ENCODE measurements at places on chromosomes 11 and 22.
A peak's percentile ranks its signal among the peaks of the same experiment; 100 is the strongest.

DNA sequence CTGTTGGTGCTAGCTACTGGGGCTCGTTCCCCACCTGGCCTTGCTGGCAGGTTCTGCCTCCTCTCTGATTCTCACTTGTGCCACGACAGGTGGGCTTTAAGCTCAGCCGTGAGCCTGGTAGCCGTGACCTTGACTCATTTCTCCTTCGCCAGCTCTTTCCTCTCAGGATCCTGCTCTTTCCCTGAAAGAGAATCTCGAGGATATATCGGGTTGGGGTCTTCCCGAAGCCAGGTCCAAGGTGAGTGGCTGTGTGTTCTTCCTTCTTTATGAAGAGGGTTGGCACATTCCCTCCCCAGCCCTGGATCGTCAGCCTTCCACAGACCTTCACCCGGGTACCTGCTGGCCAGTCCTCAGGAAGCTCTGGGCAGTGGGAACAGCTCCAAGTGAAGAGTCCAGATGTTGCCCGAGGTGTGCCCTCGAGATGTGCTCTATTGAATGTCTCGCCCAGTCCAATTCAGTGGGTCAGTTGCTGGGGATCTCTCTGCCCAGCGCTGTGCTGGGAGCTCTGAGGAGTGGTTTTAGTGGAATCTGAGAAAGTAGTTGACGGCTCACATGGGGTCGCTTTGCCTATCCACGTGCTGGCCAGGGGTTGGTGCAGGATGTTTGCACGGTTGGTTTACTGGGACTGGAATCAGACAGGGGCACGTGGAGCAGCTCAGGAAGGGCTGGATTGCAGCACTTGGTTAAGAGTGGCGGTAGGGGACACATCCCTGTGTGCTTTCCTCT lies 1.4 kb downstream of the ZNF74 start:
- DNase-seq, result no peak

GRCh38 chr11:35340071-35340470 lies 79.3 kb downstream of the SLC1A2 start:
- no peak for DNase-seq

GRCh38 chr11:78851878-78852586 lies 277.4 kb upstream of the NARS2 start:
- no peak for DNase-seq

GRCh38 chr11:129368889-129369672 lies 6.6 kb upstream of the BARX2 start:
- no peak for DNase-seq

- DNase-seq, result no peak
Observed at GRCh38 chr11:34909415-34909814, 6.8 kb downstream of the APIP start.

GRCh38 chr11:5284637-5285036 lies 14.9 kb upstream of the HBE1 start:
- no peak for DNase-seq

- DNase-seq, result peak; percentile 92
Observed at GRCh38 chr11:96001037-96001436, 77.1 kb upstream of the MTMR2 start.

DNA sequence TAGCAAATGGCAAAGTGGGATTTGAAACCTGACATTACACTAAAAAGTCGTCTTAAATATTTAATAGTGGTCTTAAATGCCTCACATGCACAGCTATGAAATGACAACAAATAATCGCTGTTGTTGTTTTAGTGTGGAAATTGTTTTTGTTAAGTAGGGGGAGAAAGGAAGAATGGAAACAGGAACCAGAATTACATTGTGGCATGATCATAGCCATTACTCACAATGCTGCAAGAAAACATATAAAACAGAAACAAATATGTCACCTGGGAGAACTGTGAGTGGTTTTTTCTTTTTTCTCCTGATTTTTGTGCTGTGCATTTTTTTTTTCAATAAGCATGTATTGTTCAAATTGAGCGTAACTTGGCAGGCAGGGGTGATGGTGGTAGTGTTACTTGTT lies 22.9 kb downstream of the FAM76B start:
- DNase-seq, result no peak

- DNase-seq, result no peak
Observed at GRCh38 chr22:43088627-43088983, 586 bp downstream of the TTLL1 start.

DNA sequence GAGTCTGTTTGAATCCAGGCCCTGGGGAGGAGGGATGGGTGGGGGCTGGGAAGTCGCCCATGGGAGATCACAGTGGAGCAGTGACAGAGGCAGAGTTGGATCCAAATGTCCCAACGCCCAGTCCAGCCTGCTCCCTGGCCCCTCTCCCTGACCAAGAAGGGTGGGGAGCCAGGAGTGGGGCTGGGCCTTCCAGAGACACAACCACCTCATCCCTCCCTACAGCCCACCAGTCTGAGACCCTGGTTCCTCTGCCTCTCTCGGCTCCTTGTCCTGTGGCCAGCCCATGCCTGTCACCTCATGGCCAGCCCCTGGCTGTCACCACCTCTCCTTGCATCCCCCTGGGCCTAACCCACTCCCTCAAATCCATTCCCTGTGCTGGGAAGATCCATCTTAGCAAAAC lies 71.2 kb upstream of the PRR5 start:
- DNase-seq, result no peak

DNA sequence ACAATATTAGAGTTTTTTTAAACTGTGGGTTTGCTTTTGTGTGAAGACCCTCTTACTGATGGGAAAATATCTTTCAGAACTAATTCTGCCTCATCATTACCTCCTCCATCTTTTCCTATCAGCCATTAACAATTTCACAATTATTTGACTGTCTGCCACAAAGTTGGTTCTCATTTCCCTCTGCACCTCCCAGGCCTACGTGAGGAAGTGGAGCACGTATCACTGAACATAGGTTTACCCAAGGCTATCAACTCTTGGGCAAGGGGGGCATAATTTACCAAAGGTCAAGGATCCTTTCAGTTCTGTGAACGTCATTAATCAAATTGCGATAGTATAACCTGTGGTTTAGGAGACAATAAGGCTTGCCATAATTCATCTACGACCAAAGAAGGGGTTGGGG lies 60.0 kb downstream of the LIF start:
- no peak for DNase-seq

DNA sequence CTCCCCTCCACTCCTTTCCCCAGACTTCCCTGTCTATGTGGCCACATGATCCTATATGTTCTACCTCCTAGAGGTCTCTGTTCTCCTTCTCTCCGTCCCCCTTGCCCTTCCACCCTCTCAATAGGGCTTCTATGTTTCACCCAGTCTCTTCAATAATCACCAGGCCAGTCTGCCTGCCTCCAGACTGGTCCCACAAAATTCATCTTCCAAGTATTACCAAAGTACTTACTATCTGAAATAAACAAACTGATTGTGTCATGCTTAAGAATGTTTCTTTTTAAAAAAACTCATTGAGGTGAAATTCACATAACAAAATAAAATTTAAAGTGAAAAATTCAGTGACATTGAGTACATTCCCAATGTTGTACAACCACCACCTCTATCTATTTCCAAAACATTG lies 44.2 kb downstream of the MTNR1B start:
- no peak for DNase-seq

DNA sequence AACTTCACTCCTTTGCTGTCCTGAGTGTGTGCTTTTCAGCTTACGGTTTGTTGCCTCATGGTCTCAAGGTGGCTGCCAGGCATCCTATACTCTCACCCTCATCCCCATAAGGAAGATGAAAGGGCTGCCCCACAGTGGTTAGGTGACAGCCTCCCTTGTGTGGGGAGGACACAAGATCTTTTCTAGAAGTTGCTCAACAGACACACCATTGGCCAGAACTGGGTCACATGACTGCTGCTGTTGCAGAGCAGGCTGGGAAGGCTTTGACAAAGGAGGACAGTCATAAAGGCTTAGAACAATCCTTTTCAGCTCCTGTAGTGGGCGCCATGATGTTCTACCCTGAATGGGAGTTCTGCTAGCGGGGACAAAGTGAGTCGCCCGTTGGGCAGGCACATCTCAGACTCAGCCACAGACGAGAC lies 69.7 kb upstream of the RASD2 start:
- DNase-seq, result no peak

GRCh38 chr11:107268977-107269376 lies 188.6 kb downstream of the CWF19L2 start:
- no peak for DNase-seq

- peak; percentile 58 for DNase-seq
Observed at GRCh38 chr22:46052801-46053562, 76.0 kb upstream of the WNT7B start.

GRCh38 chr22:19892257-19892879 lies 37.7 kb upstream of the GNB1L start:
- no peak for DNase-seq

- DNase-seq, result no peak
Observed at GRCh38 chr11:12797996-12798395, 123.8 kb downstream of the TEAD1 start.

GRCh38 chr11:117230286-117230961 lies 1.4 kb downstream of the PCSK7 start:
- DNase-seq, result no peak

DNA sequence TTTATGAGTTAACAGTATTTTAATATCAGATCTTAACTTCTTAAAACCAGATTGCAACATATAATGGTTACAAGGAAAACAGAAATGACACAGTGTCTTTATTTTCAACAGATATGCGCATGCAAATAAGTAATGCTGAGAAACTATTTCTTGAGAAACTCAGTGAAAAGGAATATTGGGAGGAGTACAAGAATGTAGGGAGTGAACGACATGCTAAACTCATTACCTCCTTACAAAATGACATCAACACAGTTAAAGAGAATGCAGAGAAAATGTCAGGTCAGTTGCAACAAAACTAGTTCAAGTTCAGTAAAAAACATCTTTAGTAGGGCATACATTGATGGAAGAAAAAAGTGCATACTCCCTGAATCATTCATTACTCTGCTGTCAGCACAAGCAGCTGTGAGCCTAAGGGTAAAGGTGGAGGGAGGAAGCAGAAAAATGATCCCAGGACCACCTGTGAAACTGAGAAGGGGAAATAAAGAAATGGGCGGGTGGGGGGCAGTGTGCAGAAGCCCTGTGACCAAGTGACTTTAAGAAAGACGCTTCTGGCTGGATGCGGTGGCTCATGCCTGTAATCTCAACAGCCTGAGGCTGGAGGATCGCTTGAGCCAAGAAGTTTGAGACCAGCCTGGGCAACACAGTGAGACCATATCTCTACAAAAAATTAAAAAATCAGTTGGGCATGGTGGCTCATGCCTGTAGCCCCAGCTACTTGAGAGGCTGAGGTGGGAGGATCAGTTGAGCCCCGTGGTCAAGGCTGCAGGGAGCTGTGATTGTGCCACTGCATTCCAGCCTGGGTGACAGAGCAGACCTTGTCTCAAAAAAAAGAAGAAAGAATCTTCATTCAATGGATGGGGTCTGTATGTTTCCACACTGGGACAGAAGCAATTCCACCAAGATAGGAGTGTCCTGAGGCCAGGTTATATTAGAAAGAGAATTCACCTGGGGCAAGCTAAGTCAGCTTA lies 31.2 kb downstream of the CCDC83 start:
- DNase-seq, result peak; percentile 82

DNA sequence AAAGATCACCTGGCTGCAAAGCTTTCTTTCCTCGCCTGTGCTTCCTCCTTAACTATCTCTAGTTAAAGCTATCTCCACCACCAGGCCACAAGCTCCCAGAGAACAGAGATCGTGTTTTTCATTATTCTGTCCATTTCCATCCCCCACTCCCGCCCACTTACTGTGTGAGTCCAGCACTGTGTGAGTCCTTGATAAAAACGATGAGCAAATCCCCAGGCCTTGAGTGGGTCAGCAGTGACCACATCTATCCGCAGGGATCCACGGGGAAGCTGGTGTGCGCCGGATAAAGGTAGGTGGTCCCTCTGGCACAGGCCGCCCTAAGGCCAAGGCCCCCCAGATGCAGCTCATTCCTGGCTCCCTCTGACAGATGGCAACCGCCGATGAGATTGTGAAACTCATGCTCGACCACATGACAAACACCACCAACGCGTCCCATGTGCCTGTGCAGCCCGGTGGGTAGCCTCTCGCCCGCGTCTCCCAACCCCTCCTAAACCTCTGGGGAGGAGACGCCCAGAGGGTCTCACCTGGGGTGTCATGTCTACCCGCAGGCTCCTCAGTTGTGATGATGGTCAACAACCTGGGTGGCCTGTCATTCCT lies 9.3 kb downstream of the TKFC start:
- no peak for DNase-seq

- peak; percentile 35 for DNase-seq
Observed at GRCh38 chr11:19345519-19345847, 104.7 kb upstream of the E2F8 start.

- no peak for DNase-seq
Observed at GRCh38 chr11:64237484-64237951, 3.1 kb downstream of the VEGFB start.

All from AG08395 (cell line).